GM23248 (cell line): ENCODE measurements at places on chromosomes 11 and 22. TPM values are rescaled to one million over a fixed set of nuclear protein-coding genes. Genes with fewer than 3 reads are reported as not detected.

The GLB1L3 gene
- polyA plus RNA-seq: not detected in 2 replicates

The RFPL3 gene
- polyA plus RNA-seq: not detected in 2 replicates

The FAT3 gene
- 0.16 and 0.19 TPM in 2 replicates for polyA plus RNA-seq

The ATL3 gene
- polyA plus RNA-seq: 79.5 and 79.9 TPM in 2 replicates
